ENCODE measurements at places on chromosomes 5 and 9.

DNA sequence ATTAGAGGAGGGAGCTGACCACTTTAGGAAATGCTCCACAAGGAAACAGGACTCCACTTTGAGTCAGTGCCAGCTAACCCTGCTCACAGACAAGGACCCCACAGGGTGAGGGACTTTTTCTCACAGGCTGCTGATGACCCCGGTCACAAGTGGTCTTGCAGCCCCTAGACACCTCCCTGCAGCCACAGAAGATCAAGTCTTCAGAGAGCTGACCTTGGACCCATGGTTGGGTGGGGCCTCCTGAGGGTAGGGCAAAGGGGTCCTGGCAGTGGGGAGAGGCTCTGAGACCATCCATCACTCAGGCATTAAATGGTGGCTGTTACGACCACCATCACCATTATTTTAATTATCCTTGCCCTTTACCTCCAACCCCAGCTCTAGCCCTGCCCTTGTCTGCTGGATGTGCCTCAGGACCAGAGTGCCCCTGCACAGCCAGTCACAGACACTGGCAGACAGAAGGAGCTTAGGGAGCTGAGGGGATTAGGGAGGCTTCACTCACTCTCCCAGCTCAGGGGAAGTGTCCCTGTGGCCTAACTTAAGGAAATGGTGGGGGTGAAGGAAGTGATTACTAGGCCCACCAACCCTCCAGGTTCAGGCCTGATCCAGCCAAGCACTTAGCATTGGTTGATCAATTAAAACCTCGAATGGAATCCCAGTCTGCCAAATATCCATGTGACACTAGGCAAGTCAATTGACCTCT, 1.6 kb downstream of the ACSL6 start:
- DNase-seq = no peak

GRCh38 chr5:2522372-2522771, 229.1 kb downstream of the IRX2 start:
- DNase-seq = no peak

- DNase-seq = peak; percentile 81
Observed at GRCh38 chr9:133459476-133460404, at the start of gene CACFD1. Gene CACFD1, plus strand, starts transcription at chr9:133459978. Its CDS starts 89 bp downstream, at chr9:133460067.

DNA sequence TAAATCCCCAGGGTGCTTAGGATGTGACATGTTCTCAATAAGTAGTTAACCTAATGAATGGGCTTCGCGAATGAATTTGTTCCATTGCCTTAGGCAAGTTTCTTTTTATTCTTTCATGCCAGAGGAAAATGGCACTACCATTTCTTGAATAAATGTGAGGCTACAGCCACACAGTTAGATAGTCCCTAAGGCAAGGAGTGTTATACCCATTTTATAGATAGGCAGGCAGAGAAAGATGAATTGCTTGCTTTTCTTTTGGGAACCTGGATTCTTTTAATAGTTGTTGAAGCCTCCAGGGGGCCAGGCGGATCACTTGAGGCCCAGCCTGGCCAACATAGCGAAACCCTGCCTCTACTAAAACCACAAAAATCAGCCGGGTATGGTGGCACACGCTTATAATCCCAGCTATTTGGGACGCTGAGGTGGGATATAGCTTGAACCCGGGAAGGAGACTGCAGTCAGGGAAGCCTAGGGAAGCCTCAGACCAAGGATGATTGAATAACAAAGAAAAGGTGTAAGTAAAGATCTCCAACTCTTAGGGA, 943 bp downstream of the NOP16 start:
- no peak for DNase-seq

DNA sequence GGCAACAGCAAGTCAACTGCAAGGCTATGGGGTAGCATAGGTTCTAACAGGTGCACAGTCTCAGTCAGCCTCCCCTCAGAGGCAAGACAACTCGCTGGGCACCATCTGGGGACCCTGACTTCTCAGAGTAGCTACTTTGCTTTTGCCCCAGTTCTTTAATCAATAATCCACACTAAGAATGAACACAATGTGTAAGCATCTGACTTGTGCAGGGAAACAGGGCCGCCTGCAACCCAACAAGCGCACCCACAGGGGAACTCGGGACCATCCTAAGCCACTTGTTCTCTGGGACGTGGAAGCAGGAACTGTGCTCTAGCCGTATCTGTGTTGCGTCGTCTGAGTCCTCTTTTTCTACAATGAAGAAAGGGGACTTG, 1.9 kb downstream of the MOB3B start:
- DNase-seq = no peak

- DNase-seq = no peak
Observed at GRCh38 chr9:125397736-125398135, 136.1 kb downstream of the GAPVD1 start.

DNA sequence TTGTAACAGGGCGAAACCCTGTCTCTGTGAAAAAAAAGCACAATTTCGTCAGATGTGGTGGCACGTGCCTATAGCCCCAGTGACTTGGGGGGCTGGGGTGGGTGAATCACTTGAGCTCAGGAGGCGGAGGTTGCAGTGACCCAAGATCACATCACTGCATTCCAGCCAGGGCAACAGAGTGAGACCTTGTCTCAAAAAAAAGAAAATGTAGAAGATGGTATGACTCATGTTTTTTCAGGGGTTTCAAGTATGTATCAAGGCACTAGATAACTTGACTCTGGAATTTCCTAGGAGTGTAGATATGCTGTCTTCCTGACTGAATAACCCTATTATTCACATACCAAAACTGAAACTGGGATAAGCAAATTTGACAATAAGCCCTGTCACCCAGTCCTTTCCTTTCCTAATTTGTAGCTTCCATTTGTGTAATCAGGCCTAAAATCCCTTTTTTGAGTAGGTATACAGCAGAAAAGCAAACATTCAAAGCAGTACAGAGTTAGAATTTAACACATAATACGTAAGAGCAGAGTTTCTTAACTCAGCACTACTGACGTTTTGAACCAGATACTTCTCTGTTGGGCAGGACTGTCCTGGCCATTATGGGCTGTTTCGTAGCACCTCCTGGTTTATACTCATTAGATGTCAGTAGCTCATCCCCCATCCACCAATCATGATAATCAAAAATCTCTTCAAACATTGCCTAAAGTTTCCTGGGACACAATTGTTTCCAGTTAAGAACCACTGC, 17.3 kb upstream of the ANKRD18B start:
- peak; percentile 97 for DNase-seq

DNA sequence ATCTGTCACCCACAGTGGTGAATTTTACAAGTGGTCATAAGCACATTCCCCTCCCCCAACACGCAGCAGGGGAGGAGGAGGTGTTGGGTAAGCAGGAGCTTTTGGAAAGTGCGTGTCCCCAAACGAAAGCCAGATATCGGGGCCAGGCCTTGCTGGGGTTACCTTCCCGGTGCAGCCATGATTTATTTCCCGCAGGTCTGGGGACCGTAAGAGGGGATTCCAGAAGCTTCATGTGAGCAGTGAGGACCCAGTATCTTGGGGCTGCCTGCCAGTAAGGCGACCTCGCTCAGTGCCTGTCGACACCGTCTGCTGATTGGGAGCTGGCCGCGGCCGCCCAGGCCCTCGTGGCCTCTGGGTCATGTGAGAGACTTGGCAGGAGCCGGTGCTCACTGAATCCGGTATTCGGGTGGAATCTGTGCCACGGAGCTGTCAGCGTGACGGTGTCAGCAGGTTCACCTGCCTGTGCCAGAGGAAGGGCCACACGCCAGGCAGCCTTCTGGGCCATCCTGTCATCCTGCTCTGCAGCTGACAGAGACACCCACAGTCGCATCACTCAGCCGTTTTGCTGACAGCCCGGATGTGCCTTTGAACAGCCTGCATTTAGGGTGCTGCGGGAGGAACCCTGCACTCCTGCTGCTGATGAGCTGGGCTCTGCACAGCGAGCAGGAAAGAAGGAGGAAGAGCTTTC, 37.3 kb downstream of the SEC61B start:
- DNase-seq = no peak

GRCh38 chr5:6710070-6710469, 3.2 kb upstream of the TENT4A start:
- DNase-seq = no peak

DNA sequence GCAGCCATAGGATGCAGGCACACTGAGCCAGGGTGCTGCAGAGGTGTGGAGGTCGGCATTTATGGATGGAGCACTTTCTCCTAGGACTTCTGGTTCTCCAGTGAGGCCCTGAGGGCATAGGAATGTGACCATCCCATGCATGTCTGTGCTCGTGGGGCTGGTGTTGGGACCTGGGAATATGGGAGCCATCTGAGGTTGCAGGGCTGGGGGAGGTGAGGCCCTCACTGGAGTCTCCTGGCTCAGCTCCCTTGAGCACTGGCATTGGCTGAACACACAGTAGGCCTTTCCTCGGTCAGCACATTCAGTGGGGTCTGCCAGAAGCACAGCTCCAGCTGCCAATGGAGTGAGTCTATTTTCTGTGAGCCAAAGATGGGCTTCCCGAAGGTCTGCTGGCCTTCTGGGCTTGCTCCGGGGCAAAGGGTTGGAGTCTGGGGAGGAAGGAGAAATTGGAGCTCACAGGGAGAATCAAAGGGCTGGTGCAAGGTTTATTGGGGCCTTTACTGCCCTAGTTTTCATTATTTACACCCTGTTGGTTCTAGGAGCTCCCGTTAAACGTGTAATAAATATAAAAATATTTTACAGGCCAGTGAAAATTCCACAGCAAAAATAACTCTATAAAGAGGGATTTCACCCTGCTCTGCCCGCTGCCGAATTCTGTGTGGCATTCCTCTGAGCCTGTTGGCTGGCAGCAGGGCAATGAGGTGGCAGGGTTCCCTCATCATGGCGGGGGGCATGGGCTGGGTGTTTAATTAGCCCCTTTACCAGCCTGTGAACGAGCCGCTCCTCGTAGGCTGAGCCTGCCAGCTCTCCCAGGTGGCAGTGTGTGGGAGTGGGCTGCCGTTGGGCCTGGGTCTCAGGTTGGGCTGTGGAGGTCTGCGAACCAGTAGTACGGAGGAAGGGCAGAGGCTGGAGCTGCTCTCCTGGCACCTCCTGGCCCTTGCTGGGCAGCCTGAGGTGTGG, 31.6 kb upstream of the PITX1 start:
- no peak for DNase-seq

DNA sequence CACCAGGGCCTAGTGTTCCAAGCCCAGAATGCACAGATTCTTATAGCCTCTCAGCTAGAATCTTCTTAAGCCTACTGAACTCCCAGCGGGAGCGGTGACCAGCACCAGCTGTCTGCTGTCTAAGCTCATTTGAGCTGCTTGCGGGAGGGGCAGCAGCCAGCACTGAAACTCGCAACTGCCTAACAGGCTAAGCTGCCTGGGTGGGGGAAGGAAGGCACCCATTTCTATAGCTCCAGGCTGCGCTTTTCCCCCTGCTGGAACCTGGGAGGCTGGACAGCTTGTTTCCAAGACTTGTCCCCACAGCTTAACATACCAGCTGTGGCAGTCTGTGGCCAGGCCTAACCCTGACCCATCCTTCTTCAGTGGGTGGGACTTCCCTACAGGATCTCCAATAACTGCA, 512.9 kb downstream of the EFNA5 start:
- no peak for DNase-seq

DNA sequence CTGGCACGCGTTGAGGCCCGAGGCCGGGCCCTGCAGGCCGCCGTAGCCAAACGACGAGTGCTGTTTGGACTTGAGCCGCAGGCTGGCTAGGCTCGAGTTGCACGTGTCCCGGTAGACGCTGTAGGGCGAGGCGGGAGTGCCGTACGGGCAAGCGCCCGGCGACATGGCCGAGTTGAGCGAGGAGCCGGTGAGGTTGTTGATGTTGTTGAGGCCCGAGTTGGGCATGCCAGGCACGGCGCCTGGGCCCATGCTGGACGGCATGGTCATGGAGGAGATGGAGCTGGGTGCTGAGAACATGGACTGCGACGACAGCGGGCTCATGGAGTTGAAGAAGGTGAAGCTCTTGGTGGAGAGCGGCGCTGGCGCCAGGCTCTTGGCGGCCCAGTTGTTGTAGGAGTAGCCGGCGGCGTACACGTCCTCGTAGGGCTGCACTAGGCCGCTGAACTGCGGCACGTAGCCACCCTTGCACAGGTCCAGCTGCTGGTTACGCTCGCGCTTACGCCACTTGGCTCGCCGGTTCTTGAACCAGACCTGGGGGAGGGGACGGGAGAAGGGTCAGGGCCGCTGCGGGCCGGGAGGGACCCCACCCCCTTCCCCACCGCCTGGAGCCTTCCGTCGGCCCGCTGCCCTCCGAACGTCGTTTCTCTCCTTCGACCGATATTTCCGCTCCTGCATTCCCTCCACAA, 5.1 kb downstream of the PITX1 start:
- DNase-seq = no peak

All from IMR-90 (cell line).